Stimulated activated CD4-positive, alpha-beta T cell treated with anti-CD3 and anti-CD28 coated beads, TNF-alpha, amount 100 ng/mL, for 4 hours (primary cell): ENCODE measurements at places on chromosomes 3 and 15.

DNA sequence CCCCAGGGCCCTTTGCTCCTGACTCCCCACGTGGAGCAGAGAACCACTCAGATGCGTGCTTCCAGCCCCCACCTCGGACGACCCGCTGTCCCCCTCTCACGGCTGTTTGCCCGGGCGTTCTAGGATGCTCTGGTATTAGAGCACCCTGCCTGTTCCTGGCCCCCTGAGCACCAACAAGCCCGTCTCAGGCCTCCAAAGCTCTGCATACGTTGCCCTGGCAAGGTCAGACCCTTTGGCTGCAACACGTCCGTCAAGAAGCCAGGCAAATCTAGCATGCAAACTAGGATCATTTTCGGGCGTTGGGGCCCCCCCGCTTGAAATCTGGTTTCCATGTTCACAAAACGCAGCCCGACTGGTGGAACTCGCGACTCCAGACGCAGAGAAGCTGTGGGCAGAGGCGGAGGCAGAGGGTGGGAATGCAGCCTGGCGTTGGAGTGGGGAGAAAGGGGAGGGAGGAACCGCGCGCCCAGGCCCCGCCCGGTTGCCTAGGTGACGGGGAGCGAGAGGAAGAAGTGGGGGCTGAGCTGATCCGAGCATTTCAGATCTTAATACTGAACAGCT, 86.2 kb upstream of the PIAS1 start:
- no peak for DNase-seq

GRCh38 chr3:57281715-57282114, 10.8 kb downstream of the ASB14 start:
- no peak for DNase-seq

DNA sequence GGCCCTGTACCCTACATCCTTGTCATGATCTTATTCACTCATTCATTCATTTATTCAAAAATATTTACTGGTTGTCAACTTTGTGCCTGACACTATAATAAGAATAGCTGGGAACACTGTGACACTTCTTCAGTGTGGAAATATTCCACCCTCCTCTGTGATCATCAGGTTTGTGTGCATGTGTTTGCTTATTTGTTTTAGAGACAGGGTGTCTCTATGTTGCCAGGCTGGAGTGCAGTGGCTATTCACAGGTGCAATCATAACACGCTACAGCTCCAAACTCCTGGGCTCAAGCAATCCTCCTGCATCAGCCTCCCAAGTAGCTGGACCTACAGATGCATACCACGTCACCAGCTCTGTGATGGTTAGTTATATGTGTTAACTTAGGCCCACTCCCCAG, 50.0 kb upstream of the PLCL2 start:
- no peak for DNase-seq

DNA sequence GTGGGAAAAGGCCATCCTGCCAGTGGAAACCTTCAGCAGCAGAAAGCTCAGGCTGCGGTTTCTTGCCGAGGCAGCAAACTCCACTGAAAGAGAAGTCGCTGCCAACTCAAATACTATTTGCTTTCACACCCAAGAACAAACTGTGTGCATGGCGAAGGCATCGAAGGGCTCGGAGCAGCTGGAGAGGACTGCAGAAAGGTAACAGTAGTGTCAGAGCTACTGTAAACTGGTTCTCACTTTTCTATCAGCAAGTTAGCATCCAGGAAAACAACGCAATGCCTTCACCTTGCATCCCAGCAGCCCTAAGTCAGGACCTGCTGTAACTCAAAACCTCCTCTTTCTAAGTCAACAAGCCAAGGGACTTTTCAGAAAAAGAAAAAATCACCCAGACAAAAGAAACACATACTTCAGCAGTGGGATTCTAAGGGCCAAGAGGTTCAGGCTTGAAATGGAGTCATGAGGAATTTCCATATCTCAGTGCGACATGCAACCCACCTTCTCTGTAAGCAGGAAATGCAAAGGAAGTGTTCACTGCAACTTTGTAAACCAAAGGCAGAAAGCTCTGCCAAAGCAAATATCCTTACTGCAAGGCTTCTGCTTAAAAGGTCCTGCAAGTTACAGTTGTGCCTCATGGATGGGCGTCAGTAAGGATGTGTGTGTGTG, 193.5 kb downstream of the FOXP1 start:
- no peak for DNase-seq

- DNase-seq = no peak
These were observed 496.0 kb upstream of the THBS1 start for GRCh38 chr15:39084674-39085530.
